Skin of body (tissue), 3 donors: ENCODE measurements at places on chromosomes 12 and 14.

- DNase-seq = no peak
These were observed 3.8 kb upstream of the TRHDE start for GRCh38 chr12:72268386-72268785.

- no peak for DNase-seq
These were observed 68.6 kb upstream of the PLEKHG7 start for GRCh38 chr12:92634202-92634601.

GRCh38 chr12:52524898-52525591 is 4.9 kb upstream of the KRT5 start:
- no peak for DNase-seq

DNA sequence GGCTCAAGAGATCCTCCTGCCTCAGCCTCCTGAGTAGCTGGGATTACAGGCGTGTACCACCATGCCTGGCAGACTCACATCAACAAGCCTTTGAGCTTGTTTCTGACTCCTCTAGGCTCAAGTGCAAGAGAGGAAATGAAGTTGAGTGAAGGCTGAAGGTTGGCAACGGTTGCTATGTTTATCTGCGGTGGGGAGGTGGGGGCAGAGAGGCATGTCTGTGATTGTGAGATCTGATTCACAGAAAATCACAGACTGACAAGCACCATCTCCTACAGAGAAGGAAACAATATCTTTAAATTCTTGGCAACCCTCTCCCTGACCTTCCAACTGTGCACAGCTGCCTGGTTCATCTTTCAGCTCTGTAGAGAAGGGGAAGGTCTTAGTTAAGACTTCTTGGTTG is 22.1 kb upstream of the NINJ2 start:
- no peak for DNase-seq

GRCh38 chr12:101407049-101407435 is 530 bp downstream of the ARL1 start:
- peak; percentile 23 for DNase-seq
